NCI-H82 (cell line): ENCODE measurements at places on chromosomes 1 and 21.

DNA sequence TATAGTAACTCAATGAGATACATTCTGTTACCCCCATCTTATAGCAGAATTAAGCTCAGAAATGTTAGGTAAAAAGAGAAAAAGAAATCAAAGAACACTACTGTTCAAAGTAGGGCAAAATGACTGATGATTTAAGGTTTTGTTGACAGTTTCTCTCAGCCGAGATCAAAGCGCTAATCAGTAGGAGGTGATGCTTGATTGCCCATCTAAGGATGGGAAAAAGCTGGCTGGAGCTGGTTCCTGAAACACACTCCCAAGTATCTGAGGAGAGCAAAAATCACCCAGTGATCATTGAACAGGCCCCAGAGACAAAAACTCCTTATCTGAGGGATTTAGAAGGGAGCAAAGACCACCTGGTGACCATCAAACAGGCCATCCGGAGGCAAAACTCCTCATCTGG, 64.5 kb upstream of the CSF1 start:
- DNase-seq: no peak

GRCh38 chr1:198876371-198876871, 237.6 kb downstream of the PTPRC start:
- DNase-seq: no peak

DNA sequence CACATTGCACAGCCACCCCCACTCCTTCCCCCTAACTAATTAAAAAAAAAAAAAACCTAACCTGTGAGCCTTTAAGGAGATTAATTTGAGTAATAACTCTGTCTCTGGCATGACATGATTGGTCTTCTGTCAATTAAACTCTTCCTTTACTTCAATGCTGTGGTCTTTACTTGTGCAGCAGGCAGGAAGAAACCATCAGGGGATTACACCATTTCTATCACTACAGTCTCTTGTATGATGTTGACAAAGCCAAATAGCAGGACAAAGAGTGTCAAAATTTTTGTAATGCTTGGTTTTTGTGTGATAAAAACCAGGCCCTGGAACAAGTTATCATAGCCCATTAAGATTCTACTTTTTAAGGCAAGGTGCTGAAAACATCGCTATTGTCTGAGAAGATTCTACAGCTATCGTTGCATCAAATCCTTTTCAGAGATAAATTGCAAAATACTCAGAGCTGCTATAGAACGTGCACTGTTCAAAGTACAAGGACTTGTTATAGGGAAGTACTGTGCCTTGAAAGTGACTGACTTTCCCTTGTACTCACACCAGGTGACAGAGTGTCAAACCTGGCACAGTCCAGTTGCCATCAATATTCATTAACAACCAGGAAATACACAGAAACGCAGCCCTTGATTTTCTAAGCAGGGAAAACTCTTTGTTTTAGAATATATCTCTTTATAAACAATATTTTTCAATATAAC, 37.7 kb downstream of the LHX9 start:
- DNase-seq: peak; percentile 84

DNA sequence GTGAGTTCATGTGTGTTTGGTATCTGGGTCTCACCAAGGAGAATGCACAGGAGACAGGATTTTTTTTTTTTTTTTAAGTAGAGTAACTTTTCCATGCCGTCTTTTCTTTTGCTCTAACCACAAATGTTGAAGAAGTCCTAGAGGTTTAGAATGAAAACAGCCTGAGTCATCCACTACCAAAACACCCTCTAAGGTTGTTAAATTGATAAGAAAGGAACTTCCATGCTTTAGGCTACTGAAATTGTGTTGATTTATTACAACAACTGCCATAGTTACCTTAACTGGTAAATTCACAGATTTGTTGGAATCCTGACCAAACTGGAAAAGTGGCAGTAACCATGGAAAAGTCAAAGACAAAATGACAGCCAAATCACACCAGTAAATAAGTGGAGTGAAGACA, 375.6 kb downstream of the AMY1C start:
- DNase-seq: no peak

GRCh38 chr1:221439008-221439746, 302.7 kb downstream of the DUSP10 start:
- peak; percentile 28 for DNase-seq

GRCh38 chr1:115170961-115171392, 81.7 kb upstream of the TSPAN2 start:
- no peak for DNase-seq

DNA sequence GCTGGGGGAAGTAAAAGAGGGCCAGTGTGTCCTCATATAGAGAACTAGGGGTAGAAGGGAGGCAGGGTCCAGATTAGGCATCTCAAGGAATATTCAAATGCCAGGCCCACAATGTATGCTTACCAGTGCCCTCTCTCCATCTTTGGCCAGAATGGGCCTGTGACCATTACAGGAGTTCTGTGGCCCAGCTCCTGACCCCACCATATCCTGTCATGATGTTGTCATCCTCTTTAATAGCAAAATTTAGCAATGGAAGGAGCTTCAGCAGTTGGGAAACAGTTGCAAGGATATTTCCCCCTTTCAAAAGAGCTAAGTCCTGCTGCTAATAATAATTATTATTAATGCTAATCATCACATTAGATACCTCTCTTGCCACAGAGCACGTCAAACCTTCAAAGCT, 49.3 kb upstream of the JUN start:
- no peak for DNase-seq

GRCh38 chr1:23062271-23062670, 43.0 kb downstream of the KDM1A start:
- DNase-seq: no peak

DNA sequence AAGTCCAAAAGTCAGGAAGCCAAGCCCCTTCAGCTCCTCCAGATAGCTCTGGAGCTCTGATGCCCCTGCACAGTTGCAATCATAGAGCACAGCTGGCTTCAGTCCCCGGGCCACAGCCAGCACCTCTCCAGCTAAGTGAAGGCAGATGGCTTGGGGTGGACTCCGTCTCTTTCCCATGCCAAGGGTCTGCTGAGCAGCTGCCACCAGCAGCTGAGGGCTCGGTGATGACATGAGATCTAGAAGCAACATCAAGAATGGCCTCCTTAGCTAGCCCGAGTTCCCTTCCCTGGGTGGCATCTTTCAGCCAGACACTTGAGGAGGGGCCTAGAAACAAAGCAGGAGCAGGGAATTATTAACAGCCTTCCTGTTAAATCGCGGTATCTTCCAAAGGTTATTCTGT, 973 bp downstream of the C1orf74 start:
- peak; percentile 56 for DNase-seq

DNA sequence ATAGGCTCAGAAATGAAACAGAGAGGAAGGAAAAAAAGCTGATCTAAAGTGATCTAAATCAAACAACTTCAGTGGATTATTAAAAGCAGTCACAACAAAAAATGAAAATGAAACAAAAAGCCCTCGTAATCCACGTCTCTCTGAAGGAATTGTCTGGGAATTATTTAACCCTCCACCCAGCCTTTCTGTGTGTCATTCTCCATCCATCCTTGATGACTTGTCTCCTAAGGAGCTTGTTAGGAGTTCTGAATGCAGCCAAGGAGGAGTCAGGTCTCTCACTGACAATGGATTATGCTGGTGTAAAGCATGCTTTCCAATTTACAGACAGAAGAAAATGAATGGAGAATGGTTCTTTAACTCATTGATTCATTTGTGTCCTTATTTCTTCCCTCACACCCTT, 359.3 kb upstream of the RUNX1 start:
- DNase-seq: no peak

DNA sequence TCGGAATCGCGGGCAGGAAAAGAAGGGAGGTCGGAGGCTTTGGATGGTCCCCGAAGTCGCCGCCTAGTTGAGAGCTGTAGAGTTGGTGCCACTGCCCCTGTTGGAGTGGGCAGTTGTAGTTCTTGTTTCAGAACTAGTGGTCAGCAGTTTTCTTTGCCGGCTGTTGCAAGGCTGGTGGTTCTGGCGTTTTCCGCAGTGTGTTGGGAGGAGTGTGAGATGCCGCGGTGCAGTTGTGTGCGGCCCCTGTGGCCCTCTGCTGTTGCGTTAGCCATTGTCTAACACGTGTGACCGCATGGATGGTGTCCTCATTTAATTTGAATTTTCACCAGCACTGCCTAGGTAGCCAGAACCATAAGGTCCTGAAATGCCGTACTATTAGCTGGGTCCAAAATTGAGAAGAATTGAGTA, 1.4 kb downstream of the ARF1 start:
- DNase-seq: peak; percentile 60

DNA sequence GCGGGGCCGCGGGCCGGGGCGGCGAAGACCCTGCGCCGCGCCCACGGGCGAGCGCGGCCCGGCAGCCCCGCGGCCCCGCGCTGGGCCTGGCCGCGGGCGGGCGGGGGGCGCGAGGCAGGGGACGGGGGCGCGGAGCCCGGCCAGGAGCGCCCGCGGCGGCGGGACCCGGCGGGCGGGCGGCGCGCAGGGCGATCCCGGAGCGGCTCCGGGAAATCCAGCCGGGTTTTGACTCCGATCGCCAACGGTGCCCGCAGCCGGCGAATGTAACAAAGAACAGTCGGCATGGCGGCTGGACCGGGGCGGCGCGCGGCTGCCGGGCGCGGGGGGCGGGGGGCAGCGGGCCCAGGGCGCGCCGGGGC, 334 bp downstream of the PRDM15 start:
- peak; percentile 85 for DNase-seq

DNA sequence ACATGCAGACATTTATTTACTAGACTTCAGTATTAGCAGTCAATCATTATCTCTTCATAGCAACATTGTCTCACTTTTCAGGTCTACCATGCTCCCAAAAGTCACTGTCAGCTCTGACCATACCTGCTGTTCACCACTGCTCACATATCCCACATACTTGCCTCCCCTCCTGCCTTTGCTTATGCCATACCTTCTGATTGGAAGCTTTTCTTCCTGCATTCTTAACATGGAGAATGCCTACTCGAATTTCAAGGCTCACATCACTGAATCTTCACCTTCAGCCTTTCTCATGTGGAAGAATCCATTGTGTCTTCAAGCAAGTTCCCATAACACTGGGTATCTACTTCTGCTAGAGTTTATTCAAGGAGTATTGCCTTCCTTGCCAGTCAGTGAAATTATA, 135.4 kb downstream of the NTNG1 start:
- no peak for DNase-seq

DNA sequence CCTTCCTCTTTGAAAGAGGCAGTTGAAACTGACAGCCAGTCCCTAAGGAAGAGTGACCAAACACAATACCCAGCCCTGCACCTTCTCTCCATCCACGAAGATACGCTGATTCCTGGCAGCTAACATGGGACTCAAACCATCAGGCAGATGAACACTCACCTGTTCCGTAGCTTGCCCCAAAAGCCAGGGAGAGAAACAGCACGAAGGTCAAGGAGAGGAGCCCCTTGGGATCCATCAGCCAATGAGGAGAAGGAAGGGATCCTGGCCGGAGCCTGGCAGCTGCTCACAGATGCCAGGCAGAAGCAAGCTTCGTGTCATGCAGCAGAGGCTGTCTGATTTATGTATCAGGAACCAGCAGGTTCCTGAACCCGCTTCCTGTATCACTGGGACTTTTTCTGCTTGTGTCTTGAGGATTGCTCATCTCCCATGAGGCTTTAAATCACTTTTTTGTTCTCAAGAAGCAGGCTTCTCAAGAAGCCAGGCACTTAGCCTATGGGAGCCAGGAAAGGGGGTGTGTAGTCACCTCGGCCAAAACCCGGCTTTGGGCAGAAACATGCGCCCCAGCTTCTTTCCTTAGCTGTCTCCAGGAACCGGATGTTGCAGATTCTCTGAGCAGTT, at the start of gene SLAMF1:
Gene SLAMF1 (minus strand): TSS at position 334 of the 618 bp plus-strand sequence. CDS start 99 bp downstream, at position 235.
- no peak for DNase-seq

DNA sequence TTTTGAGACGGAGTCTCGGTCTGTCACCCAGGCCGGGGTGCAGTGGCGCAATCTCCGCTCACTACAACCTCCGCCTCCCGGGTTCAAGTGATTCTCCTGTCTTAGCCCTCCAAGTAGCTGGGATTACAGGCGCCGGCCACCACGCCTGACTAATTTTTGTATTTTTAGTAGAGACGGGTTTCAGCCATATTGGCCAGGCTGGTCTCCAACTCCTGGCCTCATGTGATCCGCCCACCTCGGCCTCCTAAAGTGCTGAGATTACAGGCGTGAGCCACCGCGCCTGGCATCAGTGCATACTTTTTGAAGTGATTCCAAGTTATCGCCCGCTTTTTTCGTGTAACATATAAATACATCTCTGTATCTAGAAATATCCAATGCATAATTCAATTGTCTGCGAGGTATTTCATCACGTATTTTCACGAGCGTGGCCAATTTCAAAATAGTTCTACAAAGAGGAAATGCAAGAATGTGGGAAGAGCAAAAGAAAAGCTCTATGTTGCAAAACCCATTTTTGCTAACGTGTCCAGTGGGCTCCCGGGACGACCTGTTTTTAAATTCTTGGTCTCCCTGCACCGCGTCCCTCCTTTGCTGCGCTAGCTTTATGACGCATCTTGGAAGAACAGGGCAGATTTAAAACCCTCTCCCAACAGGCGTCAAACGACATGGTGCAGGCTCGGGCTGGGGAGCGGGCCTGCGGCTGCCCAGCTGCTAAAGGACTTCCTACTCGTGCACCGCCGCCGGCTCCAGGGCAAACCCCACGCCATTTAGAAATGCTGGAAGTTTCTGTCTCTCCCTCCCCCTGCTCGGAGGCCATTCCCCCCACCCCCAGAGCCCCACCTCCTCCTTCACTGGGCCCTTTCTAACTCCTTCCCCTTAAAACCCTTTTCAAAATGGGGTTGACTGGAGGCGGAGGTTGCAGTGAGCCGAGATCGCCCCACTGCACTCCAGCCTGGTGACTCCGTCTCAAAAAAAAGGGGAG, 923 bp upstream of the IFNGR2 start:
- DNase-seq: peak; percentile 38

DNA sequence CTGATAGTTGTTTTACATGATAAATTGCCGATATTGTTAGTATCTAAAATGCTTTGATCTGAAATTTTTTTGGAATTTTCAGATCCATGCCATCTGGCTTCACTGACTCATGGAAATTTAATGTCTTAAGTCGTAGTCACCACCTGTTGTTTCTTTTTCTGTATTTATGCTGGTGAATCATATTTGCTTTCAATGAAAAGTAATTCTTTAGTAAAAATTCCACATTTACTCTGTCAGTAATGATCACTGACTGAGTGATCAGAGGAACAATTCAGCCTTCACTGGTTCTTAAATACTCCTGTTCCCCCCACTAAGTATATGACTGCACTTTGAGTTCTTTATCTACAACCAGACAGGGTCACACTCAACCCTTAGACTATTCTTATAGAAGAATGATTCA, 185.6 kb upstream of the NRIP1 start:
- no peak for DNase-seq

- no peak for DNase-seq
Measured at GRCh38 chr1:151510614-151510956, 602 bp upstream of the CGN start.

GRCh38 chr1:115158181-115158580, 68.9 kb upstream of the TSPAN2 start:
- no peak for DNase-seq

DNA sequence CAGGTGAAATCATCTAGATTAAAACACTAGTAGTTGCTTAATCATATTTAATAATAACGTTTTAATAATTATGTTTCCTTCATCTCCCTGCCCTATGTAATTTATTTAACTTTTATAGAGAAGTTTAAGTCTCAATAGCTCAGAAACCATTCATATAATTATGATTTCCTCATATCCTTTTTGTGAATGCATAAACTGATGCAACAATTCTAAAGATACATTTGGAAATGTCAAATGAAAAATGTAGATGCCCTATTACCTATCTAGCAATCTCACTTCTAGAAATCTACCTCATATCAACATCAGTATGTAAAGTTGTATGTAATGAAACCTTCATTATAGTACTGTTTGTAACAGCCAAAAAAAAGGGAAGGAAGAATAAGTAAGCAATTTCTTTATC, 10.5 kb downstream of the DRAM2 start:
- DNase-seq: no peak

- no peak for DNase-seq
Measured at GRCh38 chr1:63704443-63704842, 69.4 kb upstream of the ROR1 start.

- DNase-seq: peak; percentile 88
Measured at GRCh38 chr1:16151196-16151994, 4.5 kb downstream of the EPHA2 start.
